NCI-H1694 treated with DMSO at 0.1 percent for 48 hours (cell line): ENCODE measurements at places on chromosomes 6 and 20.

GRCh38 chr6:151293688-151294016 is 53.9 kb downstream of the AKAP12 start:
- DNase-seq: no peak

GRCh38 chr6:80932359-80932758 is 820.1 kb downstream of the TENT5A start:
- no peak for DNase-seq

DNA sequence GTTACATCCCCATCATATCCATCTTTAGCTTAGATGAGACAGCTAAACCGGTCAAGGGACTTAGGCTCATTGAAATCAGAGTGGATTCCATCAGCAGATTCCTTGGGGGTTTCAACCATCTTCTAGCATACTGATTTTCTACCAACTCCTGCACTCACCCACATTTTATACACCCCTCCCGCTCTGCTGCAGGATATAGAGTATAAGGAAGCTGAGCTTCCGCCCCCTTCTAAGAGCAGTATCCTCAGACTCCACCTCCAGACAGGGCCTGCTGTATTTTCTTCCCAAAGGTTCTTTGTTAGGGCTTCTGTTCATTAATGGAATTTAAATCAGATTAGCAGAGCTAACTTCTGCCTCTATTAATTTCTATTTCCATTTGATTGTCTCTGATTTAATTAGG is 9.9 kb upstream of the NHLRC1 start:
- DNase-seq: no peak

- no peak for DNase-seq
Measured at GRCh38 chr6:167849846-167850459, 23.2 kb downstream of the AFDN start.

DNA sequence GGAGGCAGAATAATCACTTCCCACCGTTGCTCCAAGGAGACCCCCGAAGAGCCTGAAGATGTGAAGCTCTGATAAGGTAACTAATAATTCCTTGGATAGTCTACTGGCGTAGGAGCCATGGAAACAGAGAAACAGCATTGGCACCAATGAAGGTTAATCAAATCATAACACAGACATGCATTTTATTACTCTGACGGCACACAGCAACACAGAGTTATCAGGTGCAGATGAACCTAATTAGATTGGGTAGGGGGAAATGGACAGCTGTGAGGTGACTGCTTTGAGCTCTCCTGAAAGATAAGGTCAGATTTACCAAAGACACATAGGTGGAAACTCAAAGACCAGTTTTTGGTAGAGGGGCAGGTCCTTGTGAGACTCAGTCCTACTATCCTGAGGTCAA is 544.0 kb upstream of the AGPAT4 start:
- DNase-seq: no peak

GRCh38 chr6:5860849-5861248 is 145.9 kb downstream of the NRN1 start:
- no peak for DNase-seq

GRCh38 chr6:168162366-168162765 is 83.4 kb upstream of the FRMD1 start:
- no peak for DNase-seq

GRCh38 chr6:158503846-158504245 is 56.0 kb upstream of the TMEM181 start:
- DNase-seq: no peak

DNA sequence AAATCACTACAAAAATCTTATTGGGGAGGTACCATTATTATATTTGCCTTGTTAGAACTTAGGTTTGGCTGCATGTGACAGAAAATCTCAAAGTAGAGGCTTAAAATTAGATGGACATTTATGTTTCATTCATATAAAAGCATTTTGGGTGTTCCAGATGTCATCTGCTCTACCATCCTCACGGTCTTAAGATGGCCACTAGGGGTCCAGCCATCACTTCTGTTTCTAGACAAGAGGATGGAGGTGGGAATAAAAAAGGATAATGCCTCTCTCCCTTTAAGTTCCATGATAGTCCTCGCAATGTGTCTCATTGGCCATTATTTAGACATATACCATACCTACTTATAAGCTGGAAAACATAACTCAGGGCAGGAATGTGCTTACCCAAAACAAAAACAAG is 929.5 kb downstream of the KIF16B start:
- no peak for DNase-seq

DNA sequence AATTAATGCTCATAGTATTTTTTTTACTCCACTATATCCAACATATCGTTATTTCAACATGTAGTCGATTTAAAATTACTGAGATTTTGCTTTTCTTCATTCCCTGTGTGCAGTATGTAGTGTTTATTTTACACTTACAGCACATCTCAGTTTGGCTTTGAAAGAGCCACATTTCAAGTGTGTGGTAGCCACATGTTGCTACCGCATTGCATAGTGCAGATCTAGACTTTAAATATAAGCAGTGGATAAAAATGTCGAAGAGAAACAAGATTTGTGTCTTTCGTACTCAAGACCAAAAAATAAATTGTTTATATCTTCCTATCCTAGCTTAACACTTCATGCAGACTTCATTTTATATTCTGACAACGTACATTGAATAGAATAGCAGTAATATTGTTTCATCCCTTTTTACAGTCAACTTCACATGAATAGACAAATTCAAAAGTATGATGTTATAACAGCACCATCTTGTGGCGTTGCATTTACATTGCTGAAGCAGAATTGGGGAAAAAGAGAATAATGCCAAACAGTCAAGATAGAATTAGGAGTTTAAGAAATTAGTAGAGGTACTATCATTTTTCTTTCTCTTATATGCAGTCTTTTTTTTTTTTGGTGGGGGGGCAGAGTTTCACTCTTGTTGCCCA is 29.9 kb downstream of the FBXO5 start:
- DNase-seq: peak; percentile 7

- no peak for DNase-seq
Measured at GRCh38 chr20:13784271-13784892, 337 bp downstream of the ESF1 start.

GRCh38 chr6:142469220-142469619 is 167.4 kb downstream of the ADGRG6 start:
- no peak for DNase-seq
